Stimulated activated memory B cell treated with anti-CD40 and anti-IgM and Interleukin-4, amounts not matched to agents 10 μg/mL and 1 μg/mL and 100 μg/mL, for 72 hours (primary cell): ENCODE measurements at places on chromosomes 2 and 18.

- peak; percentile 90 for ATAC-seq
These were observed 49.2 kb downstream of the PIKFYVE start for GRCh38 chr2:208315081-208315788.

GRCh38 chr2:158894078-158894477, 74.4 kb upstream of the TANC1 start:
- no peak for ATAC-seq

GRCh38 chr2:177852389-177852788, 220.2 kb downstream of the PDE11A start:
- ATAC-seq = no peak

DNA sequence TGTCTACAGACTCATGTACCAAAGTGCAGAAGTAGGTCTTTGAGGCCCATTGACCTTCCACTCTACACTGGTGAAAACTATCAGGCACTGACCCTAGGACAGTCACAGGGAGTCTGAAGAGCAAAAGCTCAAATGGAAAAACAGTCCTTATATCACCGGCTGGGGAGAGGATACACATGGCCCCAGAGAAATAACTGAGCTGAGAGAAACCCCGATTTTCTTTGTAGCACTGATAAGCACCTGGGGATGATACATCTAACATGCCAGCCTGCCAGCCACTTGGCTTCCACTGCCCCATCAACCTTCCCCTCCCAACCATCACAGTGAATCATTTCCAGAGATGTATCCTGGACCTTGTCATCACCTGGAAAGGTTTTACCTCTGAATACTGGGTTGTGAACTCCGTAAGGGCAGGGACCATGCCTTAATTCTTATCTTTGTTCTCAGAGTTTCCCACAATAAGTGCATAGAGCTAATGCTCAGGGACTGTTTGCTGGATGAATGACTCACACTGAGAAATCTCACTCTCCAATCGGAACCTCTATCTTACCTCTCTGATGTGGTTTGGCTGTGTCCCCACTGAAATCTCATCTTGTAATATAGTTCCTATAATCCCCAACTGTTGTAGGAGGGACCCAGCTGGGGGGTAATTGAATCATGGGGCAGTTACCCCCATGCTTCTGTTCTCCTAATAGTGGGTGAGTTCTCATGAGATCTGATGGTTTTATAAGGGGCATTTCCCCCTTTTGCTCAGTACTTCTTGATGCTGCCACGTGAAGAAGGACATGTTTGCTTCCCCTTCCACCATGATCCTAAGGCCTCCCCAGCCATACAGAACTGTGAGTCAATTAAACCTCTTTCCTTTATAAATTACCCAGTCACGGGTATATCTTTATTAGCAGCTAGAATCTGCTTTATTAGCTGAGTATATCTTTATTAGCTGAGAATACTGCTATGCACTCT, 37.1 kb downstream of the EVA1A start:
- ATAC-seq = no peak

DNA sequence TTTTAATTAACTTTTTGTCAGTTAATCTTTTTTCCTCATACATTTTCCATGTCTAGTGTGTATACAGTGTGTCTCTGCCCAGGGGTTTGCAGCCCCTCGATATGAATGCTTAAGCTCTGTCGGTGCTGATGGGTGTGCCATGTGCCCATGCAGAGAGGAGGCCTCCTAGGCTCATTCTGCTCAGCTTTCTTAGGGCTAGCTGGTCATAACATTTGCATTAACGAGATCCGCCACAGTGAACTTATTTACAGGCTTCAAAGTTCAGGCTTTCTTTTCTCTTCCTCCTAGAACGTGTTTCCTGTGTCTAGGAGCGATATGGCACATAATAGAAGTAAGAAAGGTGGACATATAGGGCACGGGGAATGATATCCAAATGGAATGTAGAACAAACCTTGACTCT, 783.3 kb downstream of the PLCL1 start:
- ATAC-seq = no peak

DNA sequence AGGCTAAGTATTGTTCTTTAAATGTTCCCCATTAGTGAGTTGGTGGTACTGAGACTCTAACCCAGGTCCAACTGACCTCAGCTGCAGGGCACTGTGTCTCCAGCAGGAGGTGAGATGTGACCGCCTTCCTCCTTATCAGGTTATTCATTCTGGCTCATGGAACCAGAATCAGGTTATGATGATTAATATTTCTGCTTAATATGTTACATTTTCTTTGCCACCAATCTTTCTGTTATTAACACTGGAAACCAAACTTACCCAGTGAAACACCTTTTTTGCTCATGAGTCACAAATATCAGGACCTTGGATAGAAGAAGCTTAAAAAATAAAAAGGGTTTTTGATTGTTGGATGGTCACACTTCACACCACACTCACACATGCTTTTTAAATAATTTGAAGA, 85.4 kb downstream of the DPP4 start:
- no peak for ATAC-seq

GRCh38 chr2:134341476-134341875, 87.6 kb downstream of the MGAT5 start:
- no peak for ATAC-seq

GRCh38 chr2:236581546-236581945, 11.9 kb downstream of the ACKR3 start:
- ATAC-seq = no peak

GRCh38 chr2:156192468-156192867, 140.1 kb downstream of the NR4A2 start:
- no peak for ATAC-seq

DNA sequence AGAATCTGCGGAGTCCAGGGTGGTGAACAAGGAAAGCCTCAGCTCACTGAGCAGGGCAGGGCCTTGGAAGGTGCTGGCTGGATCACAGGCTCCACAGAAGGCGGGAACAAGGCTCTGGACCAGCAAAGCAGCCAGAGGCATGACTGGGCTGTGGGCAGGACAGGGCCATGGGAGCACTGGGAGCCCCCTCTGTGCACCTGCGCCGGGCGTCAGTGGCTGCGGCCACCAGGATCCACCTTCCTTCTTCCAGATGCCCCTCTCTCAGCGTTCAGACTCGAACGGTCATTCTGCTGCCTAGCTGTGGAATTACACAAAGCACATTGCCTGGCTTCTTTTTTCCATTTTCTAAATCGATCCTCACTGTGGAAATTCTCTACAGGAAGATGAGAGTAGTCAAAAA, 621.2 kb downstream of the GALR1 start:
- ATAC-seq = no peak

- ATAC-seq = no peak
These were observed 982.3 kb upstream of the DDX18 start for GRCh38 chr2:116832148-116832547.

DNA sequence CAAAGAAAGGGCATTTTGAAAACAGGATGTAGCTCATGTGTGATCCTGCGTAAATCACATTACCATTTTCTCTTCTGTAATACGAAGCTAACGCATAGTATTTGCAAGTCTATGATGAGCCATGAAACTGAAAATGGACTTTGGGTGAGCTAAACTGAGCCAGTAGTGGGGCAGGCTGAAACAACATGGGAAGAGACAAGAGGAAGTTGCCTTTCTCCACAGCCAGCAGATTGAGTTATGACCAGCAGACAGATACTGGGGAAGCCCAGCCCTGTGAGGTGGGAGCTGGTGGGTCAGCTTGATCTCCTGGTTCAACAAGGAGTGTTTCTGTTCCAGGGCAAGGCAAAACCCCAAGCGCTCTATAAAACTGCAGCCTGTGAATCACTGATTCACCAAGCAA, 11.8 kb downstream of the CYRIA start:
- ATAC-seq = peak; percentile 70
